Spinal cord (tissue), 10 donors: ENCODE measurements at places on chromosomes 5 and 9. TPM values are rescaled to one million over a fixed set of nuclear protein-coding genes. Genes with fewer than 3 reads are reported as not detected.

PKD2L2 gene
- total RNA-seq, result not detected

DNA sequence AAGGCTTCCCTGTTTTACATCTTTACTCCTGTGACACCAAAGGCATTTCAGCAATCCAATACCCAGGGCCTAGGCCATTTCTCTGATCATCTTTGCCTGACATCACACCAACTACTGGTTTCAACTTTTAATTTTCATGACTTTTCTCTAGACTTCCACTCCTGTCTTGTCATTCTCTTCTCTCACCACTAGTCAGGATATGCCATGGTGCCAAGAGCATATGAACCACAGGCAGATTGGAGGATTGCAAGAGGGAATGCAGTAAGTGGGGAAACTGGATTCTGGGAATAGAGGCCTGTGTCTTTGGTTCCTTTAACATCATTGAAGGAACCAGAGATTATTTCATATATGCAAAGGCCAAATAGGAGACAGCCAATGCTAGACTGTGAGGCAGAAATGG, 69.3 kb downstream of the ANKRD31 start:
- H3K27ac ChIP-seq, result no peak overlapping the region
- DNase-seq, result no peak
- H3K27me3 ChIP-seq, result no peaks in the 10 kb centered on the region
- H3K4me3 ChIP-seq, result no peak overlapping the region

DNA sequence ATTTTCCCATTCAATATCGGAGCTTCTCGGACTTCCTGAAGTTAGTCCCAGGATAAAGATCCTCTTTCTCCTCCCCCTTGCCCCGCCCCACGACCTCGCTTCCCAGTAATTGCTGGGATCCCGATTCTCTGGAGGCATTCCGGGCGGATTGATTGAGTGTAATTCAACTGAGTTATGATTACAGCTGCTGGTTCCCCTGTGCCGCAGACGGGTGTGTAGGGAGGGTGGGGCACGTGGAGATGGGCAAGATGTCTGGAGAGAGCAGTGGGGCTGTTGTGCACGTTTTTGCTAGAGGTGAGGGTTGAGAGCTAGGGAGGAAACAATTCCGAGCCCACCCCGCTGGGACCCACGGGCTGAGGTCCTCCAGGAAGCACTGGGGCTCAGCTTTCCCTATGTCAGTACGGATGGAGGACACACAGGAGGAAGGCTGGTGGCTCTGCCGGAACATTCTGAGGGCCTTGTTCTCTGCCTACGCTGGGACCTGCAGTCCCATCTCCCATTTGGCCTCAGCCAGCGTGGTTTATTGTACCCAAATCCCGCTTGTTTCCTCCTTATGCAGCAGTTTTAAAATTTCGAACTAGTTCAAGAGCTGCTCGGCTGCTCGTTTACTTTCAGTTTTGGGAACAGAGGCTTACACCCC, 2.4 kb upstream of the DMRT2 start:
- H3K27ac ChIP-seq, result no peak overlapping the region
- no peaks in the 10 kb centered on the region for H3K36me3 ChIP-seq
- peaks cover 56% of the 10 kb centered on the region for H3K4me1 ChIP-seq
- DNase-seq, result no peak

DNA sequence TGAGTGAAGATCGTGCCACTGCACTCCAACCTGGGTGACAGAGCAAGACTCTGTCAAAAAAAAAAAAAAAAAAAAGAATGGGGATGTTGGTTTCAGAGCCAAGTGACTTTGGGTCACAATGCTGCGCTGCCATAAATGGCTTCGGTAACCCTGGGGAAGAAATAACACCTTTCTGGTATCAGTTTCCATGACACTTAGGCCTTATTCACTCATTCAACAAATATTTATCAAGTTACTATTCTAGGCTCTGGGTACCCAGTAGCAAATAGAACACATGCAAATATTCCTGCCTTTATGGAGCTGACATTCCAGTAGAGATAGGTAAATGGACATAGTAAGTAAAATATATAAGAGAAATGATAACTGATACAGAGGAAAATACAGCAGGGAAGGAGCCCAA, 454.2 kb downstream of the PDE4D start:
- no peaks in the 10 kb centered on the region for H3K27me3 ChIP-seq
- H3K4me3 ChIP-seq, result no peak overlapping the region
- H3K36me3 ChIP-seq, result no peaks in the 10 kb centered on the region
- H3K27ac ChIP-seq, result no peak overlapping the region
- H3K4me1 ChIP-seq, result no peaks in the 10 kb centered on the region

GRCh38 chr5:71976449-71976848, 130.8 kb upstream of the MAP1B start:
- no peak for DNase-seq

- no peaks in the 10 kb centered on the region for H3K27me3 ChIP-seq
- H3K27ac ChIP-seq, result no peak overlapping the region
- no peak overlapping the region for H3K4me3 ChIP-seq
- no peaks in the 10 kb centered on the region for H3K36me3 ChIP-seq
- no peak for DNase-seq
These were observed 49.2 kb upstream of the PPP1R2B start for GRCh38 chr5:156800929-156801328.

GRCh38 chr9:97807681-97808080, 45.3 kb upstream of the FOXE1 start:
- H3K4me1 ChIP-seq, result peaks cover 3% of the 10 kb centered on the region
- DNase-seq, result no peak
- H3K27ac ChIP-seq, result no peak overlapping the region

DNA sequence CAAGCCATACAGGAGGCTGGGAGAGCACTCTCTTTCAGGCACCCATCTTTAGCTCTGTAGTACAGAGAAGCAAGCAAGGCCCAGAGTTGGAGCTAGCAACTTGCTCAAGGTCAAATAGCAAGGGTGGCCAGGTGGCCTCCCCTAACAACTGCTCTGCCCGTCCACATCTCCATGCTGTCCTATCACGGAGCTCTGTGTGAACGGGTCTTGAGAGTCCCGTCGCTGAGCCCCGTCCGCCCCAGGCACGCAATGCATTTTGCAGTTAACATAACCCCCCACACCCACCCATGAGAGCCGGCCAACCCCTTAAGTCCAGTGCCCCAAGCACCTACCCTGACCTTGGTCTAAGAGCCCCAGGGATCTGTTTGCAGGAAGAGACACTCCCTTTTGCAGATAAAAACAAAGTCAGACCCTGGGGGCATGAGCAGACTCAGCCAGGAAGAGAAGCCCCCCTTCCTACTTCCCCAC, 1.5 kb downstream of the RNF44 start:
- H3K4me3 ChIP-seq, result peak overlapping the region; percentile 100
- DNase-seq, result no peak
- H3K36me3 ChIP-seq, result peaks cover 38% of the 10 kb centered on the region
- peak overlapping the region; percentile 99 for H3K27ac ChIP-seq

DNA sequence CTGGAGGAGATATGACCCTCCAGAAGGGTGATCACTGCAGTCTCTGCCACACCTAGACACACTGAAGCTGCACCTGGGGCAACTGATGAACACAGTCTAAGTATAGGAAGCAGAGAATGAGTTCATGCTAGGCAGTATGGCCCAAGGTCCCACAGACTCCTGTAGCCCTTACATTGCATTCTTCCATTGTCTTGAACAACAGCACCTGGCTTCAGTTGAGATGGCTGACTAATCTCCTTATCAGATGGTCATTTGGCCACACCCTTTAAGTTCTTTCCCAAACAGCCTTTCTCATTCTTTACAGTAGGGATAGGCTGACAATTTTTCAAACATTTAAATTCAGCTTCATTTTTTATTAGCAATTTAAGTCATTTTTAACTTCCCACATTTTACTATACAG, 23.1 kb downstream of the CENPK start:
- H3K27ac ChIP-seq, result no peak overlapping the region
- no peak overlapping the region for H3K4me3 ChIP-seq
- H3K4me1 ChIP-seq, result no peaks in the 10 kb centered on the region
- no peaks in the 10 kb centered on the region for H3K36me3 ChIP-seq
- no peak for DNase-seq

EFNA5 gene
- 17.7 TPM for total RNA-seq
